CD8-positive, alpha-beta memory T cell (primary cell): ENCODE measurements at places on chromosomes 4 and X. TPM values are rescaled to one million over a fixed set of nuclear protein-coding genes. Genes with fewer than 3 reads are reported as not detected.

The CWH43 gene
- total RNA-seq: not detected

The ASB9 gene
- 0.18 TPM for total RNA-seq

The TBC1D25 gene
- 14.0 TPM for total RNA-seq

The PDHA2 gene
- total RNA-seq: not detected

- DNase-seq: no peak
These were observed 56.7 kb upstream of the COL25A1 start for GRCh38 chr4:109359040-109359646.

DNA sequence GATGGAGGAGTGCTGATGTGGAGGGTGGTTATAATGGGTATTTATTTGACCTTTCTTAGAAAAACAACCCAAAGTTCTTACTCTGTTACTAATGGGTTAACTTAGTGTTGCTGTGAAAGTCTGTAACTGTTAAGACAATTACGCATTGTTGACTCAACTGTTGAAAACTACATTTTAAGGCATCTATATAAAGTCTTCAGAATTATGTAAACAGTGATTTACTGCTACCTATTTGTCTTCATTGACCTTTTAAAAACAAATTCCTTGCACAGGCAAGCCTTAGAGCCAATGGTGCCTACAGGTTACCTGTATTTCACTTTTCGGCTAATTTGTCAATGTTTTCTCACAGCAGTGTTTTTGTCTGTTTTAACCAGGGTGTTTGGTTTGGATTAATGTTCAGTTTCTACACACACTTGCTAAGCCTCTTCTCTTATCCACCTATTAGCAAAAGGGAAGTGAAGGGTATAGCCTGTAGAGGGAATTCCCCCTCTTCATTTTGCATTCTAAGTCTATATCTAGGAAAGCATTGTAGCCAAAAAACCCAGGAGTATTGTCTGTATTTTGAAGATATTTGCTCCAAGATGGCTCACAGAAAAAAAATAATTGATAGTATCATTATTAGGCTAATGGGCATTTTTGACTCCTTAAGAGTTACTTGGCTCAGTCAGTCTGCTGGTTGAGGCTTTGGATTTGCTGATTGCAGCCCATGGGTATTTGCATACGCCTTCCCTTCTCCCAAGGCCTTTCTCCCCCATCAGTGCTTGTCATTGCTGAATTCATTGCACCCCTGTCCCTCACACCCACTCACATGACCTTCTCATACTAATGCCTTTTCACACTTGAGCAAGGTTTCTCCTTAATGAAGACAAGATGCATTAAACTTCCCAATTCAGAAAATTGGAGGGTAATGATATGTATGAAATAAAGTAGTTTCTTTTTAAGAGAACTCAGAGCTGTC, 30.5 kb downstream of the AFF1 start:
- DNase-seq: no peak

DNA sequence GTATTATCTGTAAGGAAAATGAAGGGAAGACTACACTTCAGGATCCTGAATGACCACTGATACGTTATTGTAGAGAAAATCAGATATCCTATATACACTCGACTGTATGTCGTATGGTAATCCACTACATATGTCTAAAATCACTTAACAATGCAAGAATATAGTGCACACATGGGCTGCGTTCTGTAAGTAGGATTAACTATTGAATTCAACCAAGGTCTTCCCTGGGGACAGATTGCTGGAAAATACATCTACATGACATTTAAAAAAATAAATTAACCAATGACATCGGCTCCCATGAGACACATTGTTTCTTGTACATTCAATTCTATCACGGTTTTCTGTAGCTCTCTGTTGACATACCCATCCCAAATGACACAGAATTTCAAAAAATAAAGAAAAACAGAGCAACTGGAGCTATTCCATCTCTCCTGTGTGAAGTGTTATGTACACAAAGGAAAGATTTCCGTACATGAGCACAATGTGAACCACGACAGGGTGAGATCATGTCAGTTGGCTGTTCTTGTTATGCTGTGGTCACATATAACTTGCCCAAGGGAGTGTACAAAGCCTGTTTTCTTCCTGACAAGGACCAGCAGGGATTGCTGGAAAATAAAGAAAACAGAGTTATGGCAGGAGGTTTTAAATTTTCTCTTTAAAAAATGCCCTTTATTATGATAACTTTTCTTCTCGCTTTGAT, 6.1 kb downstream of the ENOX2 start:
- DNase-seq: no peak

DNA sequence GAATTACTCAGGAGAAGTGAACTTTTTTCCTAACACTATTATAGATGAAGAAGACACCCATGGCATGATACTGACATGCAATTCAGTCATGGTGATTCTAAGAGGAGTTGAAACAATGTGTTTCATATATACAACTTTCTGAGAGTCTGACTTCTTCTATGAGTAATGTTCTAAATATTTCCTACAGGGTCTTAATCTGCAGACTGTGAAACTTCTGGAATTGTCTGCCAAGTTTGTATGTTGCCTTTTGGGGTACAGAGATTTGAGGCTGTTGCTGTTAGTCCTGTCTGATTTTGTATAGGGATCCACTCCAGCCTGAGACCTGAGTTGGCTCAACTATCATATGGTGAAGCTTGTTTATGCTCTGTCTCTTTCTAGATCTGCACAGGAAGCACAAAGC, 160.6 kb upstream of the GATB start:
- DNase-seq: no peak

DNA sequence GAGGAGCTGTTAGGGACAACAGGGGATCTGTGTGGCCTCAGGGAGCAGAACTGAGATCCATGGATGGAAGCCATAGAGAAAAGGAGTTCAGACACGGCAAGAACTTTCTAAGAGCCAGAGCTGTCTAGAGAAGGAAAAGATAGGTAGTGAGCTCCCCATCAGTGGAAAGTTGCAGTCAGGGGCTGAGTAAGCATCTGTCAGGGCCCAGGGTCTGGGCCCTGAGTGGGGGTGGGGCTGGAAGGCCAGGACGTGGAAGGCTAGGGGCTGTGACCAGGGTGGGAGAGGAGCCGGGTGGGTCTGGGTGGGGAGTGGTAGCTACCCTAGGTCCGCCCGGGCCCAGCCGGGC, 324 bp upstream of the MSN start:
- DNase-seq: no peak

DNA sequence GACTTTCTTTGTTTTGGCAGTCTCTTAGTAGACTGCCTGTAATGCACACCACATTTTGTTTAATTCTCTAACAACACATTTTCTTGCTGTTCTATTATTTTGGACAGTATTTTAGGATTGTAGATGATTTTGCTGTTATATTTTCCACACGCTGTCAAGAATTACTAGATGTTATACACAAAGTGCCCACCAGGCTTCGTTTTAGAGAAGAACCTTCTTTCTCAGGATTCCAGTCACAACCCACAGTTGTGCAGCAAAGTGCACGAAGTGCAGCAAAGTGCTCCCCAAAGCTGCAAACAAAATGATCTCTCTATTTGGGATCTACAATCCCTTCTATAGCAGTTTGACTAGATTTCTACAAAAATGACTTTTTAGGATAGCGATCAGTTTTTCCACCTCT, 2.4 kb downstream of the ZNF141 start:
- no peak for DNase-seq

DNA sequence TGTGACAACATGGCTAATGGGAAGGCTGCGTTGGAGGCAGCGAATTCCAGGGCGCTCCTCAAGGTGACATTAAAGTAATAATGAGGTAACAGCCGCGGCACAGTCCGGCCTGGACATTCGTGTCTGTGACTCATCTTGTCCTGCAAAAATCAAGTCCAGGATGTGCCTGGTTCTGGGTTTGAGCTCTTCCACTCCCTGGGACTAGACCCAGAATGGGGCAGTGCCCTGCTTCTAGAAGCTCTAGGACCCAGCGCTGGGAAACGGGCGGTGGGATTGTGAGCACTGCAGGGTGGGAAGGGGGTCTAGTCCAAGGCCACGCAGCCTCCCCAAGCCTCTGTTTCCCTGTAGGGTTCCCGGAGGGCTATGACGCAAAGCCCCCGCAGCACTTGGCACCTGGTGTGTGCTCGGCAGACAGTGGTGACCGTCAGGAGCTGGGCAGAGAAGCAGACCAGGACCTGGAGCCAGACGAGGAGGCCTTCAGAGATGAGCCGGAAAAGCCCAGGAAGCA, 34.9 kb downstream of the HMX1 start:
- DNase-seq: no peak

DNA sequence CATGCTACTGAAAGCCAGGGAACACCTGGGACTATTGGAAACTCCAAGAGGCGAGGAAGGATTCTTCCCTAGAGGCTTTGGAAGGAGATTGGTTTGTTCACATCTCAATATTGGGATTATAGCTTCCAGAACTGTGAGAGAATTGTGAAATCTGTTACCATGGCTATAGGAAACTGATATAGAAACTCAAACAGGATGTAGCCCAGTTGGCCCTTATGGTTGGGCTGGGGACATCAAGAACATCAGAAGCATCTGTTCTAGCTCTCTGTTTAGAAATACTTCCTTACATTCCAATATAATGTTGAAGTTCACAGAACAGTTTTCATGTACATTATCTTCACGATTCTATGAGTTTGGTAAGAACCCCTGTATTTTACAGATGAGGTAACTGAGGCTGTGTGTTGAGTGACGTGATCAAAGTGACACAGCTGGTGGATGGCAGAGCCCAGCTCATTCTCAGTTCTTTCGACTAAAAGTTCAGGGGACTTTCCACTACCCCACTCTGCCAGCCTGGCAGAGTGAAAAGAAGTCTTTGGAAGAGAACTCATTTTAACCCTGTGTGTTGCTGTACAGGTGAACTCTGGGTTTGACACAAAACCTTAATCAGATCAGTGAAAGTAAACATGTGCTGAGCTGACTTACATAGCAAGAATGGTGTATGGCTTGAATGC, 183.0 kb downstream of the GBA3 start:
- DNase-seq: no peak

GRCh38 chr4:153189016-153189801, 15.0 kb upstream of the TRIM2 start:
- DNase-seq: no peak

DNA sequence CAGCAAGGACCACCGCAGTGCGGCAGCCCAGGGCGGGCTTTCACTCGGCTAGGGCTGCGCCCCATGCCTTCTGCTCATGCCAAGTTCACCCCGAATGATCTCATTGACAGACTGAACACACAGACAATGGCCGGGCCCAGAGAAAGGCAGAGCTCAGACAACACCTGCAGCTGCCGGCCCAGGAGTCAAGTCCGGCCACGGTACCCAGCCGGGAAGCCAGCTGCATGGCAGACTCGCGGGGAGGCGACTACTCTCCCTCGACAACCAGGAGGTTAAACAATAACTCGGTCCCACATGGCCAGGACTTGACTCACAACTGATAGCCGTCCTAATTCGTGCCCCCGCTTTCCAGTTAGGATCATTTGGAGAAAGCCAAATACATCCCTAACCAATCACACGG, 50.4 kb downstream of the ABLIM2 start:
- no peak for DNase-seq

- DNase-seq: no peak
These were observed 120.3 kb downstream of the GPM6A start for GRCh38 chr4:175691791-175692190.
